Adrenal gland (tissue), 19 donors: ENCODE measurements at places on chromosomes 3 and 15. TPM values are rescaled to one million over a fixed set of nuclear protein-coding genes. Genes with fewer than 3 reads are reported as not detected.
A peak's percentile ranks its signal among the peaks of the same experiment; 100 is the strongest.

- no peak overlapping the region for H3K4me3 ChIP-seq
- no peaks in the 10 kb centered on the region for H3K36me3 ChIP-seq
- no peak for DNase-seq
- no peaks in the 10 kb centered on the region for H3K27me3 ChIP-seq
- H3K27ac ChIP-seq: no peak overlapping the region
These were observed 34.9 kb downstream of the DCLK3 start for GRCh38 chr3:36729204-36730056.

- H3K36me3 ChIP-seq: no peaks in the 10 kb centered on the region
- H3K27ac ChIP-seq: peak overlapping the region; percentile 8
- peak; percentile 80 for DNase-seq
- no peaks in the 10 kb centered on the region for H3K27me3 ChIP-seq
- no peak overlapping the region for H3K4me3 ChIP-seq
- peaks cover 9% of the 10 kb centered on the region for H3K4me1 ChIP-seq
These were observed 82.9 kb upstream of the GSK3B start for GRCh38 chr3:120177151-120177550.

The CD200 gene
- 2.3 TPM for total RNA-seq

GRCh38 chr3:194661374-194661773 lies 10.6 kb downstream of the LSG1 start:
- no peak overlapping the region for H3K27ac ChIP-seq
- no peaks in the 10 kb centered on the region for H3K36me3 ChIP-seq
- H3K4me1 ChIP-seq: no peaks in the 10 kb centered on the region
- DNase-seq: no peak

DNA sequence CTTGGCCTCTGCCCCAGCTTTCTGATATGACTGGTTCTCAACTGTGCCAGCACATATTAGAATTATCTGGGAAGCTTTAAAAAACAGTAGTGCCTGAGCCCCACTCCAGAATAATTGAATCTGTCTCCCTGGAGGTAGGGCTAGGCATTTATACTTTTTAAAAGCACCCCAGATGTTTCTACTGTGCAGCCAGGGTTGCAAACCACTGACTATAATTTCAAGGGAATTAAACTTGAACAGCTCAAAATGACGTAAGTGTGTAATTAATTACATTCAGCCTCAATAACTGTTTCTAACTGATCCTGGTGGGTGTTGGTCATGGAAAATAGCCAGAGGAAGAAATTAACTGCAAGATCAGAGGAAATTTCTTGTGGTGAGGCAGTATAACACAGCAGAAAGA lies 4.4 kb upstream of the IRAK2 start:
- no peak overlapping the region for H3K4me3 ChIP-seq
- H3K36me3 ChIP-seq: no peaks in the 10 kb centered on the region
- no peaks in the 10 kb centered on the region for H3K27me3 ChIP-seq
- H3K27ac ChIP-seq: no peak overlapping the region
- peaks cover 10% of the 10 kb centered on the region for H3K4me1 ChIP-seq

DNA sequence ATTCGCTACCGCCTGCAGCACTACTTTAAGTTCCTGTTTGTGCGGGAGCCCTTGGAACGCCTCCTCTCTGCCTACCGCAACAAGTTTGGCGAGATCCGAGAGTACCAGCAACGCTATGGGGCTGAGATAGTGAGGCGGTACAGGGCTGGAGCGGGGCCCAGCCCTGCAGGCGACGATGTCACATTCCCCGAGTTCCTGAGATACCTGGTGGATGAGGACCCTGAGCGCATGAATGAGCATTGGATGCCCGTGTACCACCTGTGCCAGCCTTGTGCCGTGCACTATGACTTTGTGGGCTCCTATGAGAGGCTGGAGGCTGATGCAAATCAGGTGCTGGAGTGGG lies 995 bp downstream of the CHST14 start:
- no peaks in the 10 kb centered on the region for H3K27me3 ChIP-seq
- no peaks in the 10 kb centered on the region for H3K4me1 ChIP-seq
- DNase-seq: no peak
- H3K27ac ChIP-seq: no peak overlapping the region
- no peaks in the 10 kb centered on the region for H3K36me3 ChIP-seq

The PEX5L gene
- 1.1 TPM for total RNA-seq

The ATP13A3 gene
- total RNA-seq: 79.0 TPM

- DNase-seq: no peak
- peaks cover 10% of the 10 kb centered on the region for H3K4me1 ChIP-seq
- no peaks in the 10 kb centered on the region for H3K27me3 ChIP-seq
- H3K4me3 ChIP-seq: no peak overlapping the region
These were observed 254.6 kb downstream of the UACA start for GRCh38 chr15:70508561-70509281.

DNA sequence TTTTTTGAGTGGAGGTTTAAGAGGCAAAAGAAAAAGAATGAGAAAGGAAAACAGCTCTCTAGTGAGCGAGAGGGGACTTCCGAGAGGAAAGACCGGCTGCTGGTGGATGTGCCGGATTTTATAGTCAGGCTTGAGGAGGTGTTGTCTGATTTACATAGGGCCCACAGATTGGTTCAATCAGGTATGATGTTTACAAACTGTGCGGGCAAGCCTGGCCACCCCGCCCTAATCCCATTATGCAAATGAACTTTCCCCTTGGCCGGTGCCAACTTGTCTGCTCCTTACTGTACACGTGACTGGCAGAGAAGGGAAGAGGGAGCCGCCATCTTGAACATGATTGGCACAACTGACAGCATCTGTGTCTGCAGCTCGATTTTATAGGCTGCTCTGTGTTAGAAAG lies 44.7 kb downstream of the FAM43A start:
- no peak overlapping the region for H3K27ac ChIP-seq
- H3K27me3 ChIP-seq: no peaks in the 10 kb centered on the region
- H3K36me3 ChIP-seq: no peaks in the 10 kb centered on the region
- no peak overlapping the region for H3K4me3 ChIP-seq
- DNase-seq: no peak

GRCh38 chr15:65028921-65029735 lies at the start of gene MTFMT:
TSS of gene MTFMT (minus strand) at chr15:65029639. CDS start at chr15:65029613, 26 bp downstream.
- peaks cover 12% of the 10 kb centered on the region for H3K4me1 ChIP-seq
- H3K27me3 ChIP-seq: no peaks in the 10 kb centered on the region
- H3K36me3 ChIP-seq: no peaks in the 10 kb centered on the region

The ACKR4 gene
- 0.77 TPM for total RNA-seq

DNA sequence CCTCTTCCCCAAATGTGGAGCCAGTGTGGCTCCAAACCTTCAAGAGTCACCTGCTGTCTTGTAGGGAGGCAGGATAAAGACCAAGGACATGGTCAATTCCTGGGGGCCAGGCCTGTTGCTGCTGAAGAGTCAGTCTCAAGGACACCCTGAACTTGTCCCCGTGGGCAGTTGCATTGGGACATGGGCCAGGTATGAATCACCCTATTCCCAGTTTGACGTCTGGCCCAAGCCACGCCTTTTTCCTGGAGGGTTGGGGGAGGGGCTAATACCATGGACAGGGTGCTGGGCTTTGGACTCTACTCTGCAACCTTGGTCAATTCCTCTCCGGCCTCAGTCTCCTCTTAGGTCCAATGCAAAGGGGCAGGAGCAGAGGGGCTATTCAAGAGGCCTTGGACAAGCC lies 10.4 kb downstream of the ATP2B2 start:
- DNase-seq: peak; percentile 93
- no peaks in the 10 kb centered on the region for H3K4me1 ChIP-seq
- H3K36me3 ChIP-seq: no peaks in the 10 kb centered on the region
- H3K4me3 ChIP-seq: no peak overlapping the region

The C3orf52 gene
- total RNA-seq: 2.6 TPM

DNA sequence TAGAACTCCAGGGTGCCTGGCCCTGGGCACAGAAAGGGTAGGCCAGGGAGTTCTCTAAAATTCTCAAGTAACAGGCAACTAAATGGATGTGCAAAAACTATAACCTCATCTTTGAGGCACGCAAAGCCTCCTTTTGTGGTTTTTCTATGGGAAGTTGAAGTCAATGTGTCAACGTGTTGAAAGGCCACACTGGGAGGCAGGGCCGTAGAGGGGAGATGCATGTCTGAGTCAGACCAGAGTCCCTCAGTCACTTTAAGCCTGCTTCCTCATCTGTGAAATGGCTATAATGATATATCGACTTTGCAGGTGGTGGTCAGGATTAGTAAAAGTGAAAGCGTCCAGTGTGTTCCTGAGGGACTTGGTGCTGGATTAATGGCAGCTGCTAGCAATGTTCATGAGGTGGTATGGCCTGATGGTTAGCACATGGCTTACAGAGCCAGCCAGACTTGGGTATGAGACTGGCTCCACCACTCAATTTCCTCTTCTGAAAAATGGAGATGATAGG lies 17.0 kb downstream of the TGM5 start:
- no peak overlapping the region for H3K4me3 ChIP-seq
- H3K27me3 ChIP-seq: no peaks in the 10 kb centered on the region
- DNase-seq: no peak
- H3K27ac ChIP-seq: no peak overlapping the region
- H3K36me3 ChIP-seq: no peaks in the 10 kb centered on the region
- H3K4me1 ChIP-seq: no peaks in the 10 kb centered on the region
